ENCODE measurements at places on chromosomes 11 and 22. TPM values are rescaled to one million over a fixed set of nuclear protein-coding genes. Genes with fewer than 3 reads are reported as not detected.

The CHCHD10 gene
- 978 TPM for total RNA-seq

The DDI1 gene
- not detected for total RNA-seq

The OR8G5 gene
- not detected for total RNA-seq

- peak; percentile 67 for DNase-seq
Measured at GRCh38 chr11:17846852-17847453, 112.4 kb downstream of the KCNC1 start.

DNA sequence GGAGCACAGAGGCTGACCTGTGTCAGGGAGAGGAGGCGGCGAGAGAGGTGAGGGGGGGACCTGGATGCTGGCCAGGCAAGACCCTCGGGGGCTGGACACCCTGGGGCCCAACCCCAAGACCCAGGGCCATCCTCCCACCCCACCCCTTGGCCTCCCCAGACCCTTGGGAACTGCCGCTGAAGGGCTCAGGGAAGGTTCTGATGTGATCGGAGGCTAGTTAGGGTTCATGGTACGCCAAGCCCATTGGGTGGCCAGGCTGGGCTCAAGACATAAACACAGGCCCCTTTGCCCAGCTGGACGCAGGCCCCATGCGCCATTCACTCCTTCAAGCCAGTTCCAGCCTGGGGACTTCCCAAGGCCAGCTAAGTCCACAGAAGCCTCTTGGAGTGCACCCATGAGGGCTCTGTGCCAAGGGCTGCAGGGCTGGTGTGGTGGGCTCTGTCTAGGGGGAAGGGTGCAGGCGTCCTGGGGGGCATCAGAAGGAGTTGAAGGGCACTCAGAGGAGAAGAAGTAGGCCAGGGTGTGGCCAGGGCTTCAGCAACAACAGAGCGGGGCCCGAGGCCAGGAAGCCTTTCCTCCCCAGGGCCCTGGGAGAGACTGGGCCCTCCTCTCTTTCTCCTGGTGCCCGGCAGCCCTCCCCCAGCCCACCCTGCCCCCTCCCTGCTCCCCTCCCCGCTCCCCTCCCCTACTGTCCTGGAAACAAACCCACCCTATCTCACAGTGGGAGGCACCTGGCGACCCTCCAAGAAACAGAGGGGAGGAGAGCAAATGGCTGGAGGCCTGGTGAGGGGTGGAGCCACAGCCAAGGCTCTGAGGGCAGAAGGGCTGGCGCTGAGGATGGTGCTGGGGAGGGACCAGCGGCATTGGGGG is 12.9 kb downstream of the TSPAN32 start:
- DNase-seq, result peak; percentile 71

- no peak for DNase-seq
Measured at GRCh38 chr22:23380230-23380573, 199.9 kb downstream of the IGLL1 start.

DNA sequence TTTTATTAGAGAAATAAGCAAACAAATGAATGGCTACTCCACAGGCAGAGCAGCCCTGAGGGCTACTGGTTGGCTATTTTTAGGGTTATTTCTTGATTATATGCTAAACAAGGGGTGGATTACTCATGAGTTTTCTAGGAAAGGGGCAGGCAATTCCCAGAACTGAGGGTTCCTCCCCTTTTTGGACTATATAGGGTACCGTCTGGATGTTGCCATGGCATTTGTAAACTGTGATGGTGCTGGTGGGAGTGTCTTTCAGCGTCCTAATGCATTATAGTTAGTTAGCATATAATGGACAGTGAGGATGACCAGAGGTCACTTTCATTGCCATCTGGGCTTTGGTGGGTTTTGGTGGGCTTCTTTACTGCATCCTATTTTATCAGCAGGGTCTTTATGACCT is 19.2 kb downstream of the SLC22A6 start:
- DNase-seq, result no peak

DNA sequence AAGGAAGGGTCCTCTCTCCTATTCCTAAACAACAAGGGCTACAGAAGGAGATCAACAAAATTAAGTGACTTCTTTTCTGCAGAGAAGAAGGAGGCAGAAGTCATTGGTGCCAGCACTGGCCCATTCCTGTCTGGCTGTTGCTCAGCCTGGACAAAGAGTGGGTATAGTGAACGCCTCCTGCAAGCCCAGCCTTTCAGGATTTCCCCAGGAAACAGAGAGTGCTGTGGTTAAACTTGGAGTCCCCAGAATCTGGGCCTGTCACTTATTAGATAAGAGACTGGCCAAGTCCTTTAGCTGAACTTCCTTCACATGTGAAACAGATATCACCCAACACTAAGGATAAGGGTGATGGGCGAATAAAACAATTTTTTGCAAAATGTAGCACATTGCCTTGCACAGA is 10.9 kb downstream of the TST start:
- DNase-seq, result no peak

DNA sequence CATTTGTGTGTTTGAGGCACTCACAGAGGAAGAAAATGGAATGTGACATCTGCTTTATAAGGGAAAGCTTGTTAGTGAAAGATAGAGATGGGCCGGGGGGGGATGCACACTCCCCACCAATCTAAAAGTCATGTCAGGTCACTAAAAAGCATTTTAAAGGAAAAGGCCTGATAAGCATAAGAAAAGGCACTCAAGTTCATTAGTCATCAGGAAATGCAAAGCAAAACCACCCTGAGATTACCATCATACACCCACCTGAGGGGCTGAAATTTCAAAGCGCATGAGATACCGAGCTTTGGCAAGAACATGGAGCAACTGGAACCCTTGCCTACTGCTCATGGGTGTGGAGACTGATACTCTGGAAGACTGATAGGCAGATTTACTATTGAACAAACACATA is 77.9 kb upstream of the ANO1 start:
- no peak for DNase-seq

DNA sequence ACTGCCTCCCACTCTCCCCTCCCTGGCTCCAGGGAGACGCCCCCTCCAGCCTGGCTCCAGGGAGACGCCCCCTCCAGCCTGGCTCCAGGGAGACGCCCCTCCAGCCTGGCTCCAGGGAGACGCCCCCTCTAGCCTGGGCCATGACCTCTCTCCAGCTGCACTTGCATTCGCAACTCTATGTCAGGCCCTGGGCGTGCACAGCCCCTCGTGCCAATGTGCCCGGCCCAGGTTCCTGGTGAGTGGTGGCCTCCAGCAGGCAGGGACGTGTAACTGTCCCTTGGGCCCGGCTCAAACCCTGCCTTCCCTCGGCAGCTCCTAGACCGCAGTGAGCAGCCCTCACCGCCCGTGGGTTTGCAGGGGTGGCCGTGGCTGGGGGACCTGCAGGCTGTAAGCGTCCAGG is 6.9 kb downstream of the MUC6 start:
- DNase-seq, result no peak

DNA sequence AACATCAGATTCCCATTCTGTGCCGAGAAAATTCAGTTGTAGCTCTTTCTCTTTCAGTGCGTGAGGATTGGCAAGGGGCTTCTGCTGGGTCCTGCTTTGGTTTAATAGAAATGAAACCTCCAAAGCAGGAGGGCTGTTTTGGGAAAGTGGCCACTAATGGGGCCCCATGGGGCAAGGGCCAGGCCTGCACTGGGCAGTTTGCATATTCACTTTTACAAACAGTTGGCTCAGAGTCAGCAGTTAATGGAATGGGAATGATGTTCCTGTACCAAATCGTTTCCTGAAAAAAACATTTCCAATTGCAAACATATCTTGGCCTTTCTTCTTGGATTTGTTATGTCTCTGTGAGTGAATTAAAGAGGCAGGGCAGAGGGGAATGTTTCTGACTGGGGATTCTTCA is 92.1 kb downstream of the PARVA start:
- DNase-seq, result peak; percentile 56

DNA sequence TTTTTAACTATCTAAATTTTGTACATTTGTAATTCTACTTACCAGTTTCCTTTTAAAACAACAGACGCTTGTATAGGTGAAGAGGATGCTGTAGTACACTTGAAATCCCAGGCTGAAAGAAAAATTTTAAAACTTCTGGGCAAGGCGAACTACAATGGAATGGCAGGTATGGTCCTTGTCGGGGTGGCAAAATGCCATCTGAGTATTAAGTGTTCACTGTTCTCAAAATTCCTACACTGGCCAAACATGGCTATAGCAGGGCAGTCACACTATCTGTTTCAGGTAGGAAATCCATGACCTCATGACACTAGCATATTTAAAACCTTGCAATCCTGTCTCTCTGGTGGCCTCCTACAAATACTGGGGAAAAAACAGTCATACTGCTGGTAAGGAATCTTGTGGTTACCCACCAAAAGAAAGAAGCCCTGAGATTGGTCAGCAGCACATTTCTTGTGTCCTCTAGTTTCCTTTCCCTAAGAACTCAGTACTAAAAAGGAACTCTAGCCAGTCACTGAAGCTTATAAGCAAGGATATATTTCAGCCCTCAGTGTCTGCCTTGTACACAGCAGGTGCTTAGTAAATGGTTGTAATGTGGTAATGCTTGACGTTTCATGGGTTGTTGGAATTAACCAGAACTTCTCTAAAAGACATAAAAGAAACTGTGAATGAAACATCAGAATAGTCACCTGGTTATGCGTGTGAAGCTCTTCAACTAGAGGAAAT is 5.2 kb upstream of the ZC3H12C start:
- no peak for DNase-seq

- DNase-seq, result peak; percentile 36
Measured at GRCh38 chr22:45585437-45585755, 82.7 kb downstream of the FBLN1 start.

- DNase-seq, result no peak
Measured at GRCh38 chr11:1773994-1774550, 10.3 kb upstream of the CTSD start.

Measured in psoas muscle (tissue), 8 donors.